Daoy (cell line): ENCODE measurements at places on chromosomes 2 and 18.
A peak's percentile ranks its signal among the peaks of the same experiment; 100 is the strongest.

GRCh38 chr2:53583583-53583982 lies 184.0 kb upstream of the CHAC2 start:
- no peak for DNase-seq

GRCh38 chr2:109392816-109393661 lies 220.7 kb downstream of the SEPTIN10 start:
- no peak for DNase-seq

- DNase-seq = no peak
These were observed 10.1 kb upstream of the STK17B start for GRCh38 chr2:196181484-196181883.

DNA sequence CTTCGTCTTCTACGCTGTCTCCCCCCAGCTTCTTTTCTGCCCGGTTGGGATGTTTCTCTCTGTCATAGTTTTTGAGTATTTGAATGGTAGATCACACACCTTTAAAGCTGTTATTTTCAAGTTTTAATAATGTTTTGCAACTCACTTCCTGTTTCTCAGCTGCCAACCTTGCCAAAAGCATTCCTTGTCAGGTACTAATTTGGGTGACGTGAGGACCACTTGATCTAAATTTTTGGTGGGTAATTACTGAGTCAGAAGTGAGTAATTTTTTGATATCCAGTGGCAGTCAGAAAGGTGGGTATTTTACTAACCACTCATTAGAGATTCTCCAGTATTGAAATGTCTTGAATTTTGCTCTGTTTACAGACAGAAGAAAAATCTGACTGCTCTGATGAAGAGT lies 852.4 kb upstream of the FANCL start:
- DNase-seq = peak; percentile 48

DNA sequence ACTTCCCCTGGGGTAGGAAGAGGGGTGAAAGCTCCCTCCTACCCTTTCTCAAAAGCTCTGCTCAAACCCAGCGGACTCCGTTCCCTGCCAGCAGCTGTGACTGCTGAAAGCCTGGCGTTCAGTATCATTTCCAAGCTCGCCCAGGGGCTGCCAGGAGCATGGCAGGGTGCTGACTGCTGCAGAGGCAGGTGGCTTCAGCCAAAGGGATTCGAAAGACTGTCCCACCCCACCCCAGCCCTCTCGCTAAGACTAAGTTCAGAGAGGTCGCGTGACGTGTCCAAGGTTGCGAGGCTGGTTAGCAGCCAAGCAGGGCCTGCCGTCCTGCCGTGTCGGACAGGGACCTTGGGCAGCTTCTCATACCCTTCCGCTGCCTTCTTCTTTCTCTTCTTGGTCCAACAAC lies 72.3 kb upstream of the RAB12 start:
- DNase-seq = no peak

GRCh38 chr2:134648586-134648985 lies 70.2 kb downstream of the TMEM163 start:
- DNase-seq = no peak

GRCh38 chr18:40120796-40121391 lies 1834.1 kb upstream of the PIK3C3 start:
- no peak for DNase-seq

GRCh38 chr2:98253461-98254070 lies 92.7 kb upstream of the CNGA3 start:
- peak; percentile 4 for DNase-seq

DNA sequence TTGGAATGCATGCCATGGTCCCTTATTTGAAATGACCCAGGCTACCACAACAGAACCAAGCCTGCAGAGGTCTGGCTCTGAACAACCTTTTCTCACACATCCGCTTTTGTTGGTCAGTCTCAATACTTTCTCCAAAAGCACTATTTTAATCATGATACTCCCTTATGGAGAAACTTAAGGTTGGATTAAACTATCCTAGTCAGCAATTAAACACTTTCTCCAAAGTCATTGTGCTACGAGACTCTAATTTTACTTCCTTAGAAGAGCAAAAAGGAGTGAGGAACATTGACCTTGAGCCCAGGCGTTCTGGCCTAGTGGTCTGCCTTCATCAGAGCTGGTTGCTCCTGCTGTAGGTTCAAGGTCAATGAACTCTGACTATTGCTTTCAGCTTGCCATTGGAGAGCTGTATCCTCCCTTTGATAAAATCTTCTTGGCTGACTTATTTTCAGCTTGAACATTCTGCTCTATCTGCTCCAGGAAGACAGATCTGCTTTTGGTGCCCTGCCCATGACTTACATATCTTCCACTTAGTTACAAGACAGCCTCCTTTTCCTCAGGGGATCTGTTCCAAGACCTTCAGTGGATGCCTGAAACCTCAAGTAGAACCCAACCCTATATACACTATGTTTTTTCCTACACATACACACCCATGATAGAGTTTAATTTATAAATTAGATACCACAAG lies 91.2 kb downstream of the NCKAP5 start:
- no peak for DNase-seq

DNA sequence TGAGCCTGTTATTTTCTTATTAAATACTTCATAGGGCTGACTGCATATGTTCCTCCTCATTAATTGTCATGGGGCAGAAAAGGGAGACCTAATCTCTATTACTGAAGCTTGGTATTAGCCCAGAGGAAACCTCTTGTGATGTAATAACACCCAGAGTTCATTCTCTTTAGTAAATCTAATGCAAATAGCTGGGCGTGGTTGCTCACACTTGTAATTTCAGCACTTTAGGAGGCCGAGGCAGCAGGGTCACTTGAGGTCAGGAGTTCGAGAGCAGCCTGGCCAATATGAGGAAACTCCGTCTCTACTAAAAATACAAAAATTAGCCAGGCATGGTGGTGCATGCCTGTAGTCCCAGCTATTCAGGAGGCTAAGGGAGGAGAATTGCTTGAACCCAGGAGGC lies 14.7 kb downstream of the DAW1 start:
- DNase-seq = no peak

DNA sequence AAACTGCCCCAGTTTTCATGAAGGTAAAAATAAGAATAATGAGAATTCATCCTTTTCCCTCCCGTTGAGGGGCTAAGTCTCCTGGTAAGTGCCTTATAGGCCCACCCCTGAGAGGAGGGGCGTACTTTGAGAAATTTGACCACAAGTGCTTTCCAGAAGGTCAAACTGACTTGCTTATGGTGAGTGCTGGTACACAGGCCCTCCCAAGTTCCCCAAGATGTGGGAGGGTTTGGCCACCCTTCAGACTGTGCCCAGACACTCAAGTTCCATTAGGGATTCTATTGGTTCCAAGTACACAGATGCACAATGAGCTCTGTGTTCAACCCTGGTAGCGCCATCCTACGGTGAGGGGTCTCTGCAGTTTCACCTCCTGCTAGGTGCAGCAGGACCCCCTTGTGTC lies 205.1 kb downstream of the CTIF start:
- no peak for DNase-seq

GRCh38 chr2:219344751-219345430 lies 12.3 kb upstream of the RESP18 start:
- DNase-seq = peak; percentile 17

DNA sequence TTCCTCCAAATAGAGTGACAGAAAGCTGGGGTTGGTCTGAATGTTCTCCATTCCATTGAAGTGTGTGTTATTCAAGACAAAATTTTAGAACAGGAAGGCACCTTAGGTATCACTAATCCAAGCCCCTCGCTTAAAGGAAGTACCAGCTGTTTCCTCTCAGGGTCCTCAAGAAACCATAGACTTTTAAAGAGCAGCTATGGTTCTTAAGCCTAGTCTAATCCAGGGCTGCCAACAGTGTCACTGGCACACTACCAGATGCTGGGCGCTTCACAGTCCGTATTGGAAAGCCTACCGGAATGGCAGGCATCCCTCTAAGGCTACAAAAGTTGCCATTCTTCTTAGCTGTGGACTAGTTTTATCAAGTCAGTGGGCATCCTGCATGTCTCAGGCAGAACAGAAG lies 1.9 kb downstream of the NEMP2 start:
- DNase-seq = no peak

DNA sequence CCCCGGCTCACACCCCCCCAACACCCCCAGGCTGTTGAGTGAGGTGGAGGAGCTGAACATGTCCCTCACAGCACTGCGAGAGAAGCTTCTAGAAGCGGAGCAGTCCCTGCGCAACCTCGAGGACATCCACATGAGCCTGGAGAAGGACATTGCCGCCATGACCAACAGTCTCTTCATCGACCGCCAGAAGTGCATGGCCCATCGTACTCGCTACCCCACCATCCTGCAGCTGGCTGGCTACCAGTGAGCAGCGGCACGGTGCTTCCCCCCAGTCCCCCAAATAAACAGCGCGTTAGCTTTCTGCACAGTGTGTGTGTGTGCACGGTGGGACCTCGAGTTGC lies 5.3 kb downstream of the TEKT4 start:
- no peak for DNase-seq

GRCh38 chr2:1546023-1546591 lies 132.8 kb downstream of the TPO start:
- peak; percentile 65 for DNase-seq

DNA sequence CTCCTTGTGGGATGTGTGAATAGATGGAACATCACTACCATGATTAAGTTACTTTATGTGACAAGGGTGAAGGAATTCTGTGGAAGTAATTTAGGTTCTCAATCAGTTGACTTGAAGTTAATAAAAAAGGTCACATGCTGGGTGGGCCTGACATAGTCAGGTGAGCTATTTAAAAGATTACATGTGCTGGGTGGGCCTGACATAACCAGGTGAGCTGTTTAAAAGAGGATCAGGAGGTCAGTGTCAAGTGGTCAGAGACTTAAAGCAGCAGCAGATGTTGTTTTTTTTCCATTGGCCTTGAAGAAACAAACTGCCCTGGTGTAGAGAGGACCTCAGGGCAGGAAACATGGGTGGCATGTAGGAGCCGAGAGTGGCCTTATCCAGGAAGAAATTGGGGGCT lies 3.3 kb downstream of the IL1R2 start:
- no peak for DNase-seq

- no peak for DNase-seq
These were observed 32.9 kb downstream of the CACNB4 start for GRCh38 chr2:152065945-152066344.

- DNase-seq = no peak
These were observed 255.8 kb downstream of the MTX2 start for GRCh38 chr2:176525086-176525485.

DNA sequence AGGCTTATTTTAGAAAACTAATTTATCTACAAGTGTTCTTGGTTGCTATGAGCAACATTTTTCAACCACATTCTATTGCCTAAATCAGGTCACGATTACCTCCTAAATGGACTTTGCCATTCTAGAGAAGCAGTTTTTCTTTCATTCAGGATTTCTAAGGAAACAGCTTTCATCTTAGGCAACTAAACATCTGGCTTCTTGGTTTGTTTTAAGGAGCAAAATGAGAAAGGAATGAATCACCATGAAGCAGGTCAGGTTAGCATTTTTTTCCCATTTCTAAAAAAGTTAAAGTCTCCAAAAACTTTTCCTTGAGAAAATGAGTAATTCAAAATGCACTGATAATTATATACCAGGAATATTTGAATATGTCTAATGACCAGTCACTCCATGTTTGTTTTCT lies 114.8 kb downstream of the GAREM1 start:
- DNase-seq = no peak

DNA sequence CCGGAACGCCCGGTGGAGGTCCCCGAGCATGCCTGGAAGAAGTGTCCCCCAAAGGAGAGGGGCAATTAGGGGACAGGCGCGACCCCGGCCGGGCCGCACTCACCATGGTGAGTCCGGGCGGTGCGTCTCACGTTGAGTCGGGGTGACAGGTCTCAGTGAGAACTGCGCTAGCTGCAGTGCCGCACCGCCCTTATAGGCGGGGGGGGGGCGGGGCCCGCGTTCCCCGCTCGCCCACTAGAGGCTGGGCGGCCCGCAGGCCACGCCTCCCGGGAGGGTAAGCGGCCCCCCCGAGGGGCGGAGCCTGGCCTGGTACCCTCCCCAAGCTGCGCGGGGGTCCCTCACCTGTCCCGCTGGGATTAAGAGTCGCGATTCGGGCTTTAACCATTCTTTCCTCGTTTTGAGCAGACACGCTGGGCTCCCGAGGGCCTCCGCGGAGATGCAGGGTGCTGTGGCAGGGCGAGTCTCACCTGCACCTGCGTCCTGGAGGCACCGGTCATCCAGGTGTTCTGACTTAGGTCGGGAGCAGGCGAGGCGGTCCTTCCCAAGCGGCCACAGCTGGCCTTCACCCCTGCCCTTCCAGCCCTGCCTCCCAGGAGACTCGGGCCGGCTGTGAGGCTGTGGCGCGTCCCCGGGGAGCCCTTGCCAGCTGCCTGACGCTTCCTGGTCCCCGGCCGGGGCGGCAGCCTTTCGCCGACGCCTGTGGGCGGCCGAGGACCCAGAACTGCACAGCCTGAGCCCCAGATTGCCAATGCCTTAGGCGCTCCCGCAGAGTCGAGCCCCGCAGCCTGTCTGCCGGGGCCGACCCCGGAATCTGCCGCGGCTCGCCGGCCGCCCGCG lies at the start of gene TUBA4A:
TUBA4A (minus strand) TSS at position 166 of the 837 bp plus-strand sequence; CDS start at position 106, 60 bp downstream.
- DNase-seq = peak; percentile 87

DNA sequence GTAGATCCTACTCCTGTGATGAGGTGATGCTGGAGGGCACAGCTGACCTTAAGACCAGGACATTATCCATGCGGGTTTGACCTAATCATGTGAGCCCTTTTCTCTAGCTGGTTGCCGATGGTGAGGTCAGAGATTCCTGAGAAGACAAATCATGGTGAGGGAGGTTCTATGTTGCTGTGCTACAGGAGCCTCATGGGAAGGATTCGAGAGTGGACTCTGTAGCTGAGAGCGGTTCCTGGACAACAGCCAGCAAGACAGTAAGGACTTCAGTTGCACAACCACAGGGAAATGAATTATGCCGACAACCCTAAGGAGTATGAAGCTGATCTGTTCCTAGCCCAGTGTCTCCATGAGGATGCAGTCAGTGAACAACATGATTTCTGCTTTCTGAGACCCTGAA lies 80.4 kb downstream of the EPB41L3 start:
- DNase-seq = peak; percentile 65

DNA sequence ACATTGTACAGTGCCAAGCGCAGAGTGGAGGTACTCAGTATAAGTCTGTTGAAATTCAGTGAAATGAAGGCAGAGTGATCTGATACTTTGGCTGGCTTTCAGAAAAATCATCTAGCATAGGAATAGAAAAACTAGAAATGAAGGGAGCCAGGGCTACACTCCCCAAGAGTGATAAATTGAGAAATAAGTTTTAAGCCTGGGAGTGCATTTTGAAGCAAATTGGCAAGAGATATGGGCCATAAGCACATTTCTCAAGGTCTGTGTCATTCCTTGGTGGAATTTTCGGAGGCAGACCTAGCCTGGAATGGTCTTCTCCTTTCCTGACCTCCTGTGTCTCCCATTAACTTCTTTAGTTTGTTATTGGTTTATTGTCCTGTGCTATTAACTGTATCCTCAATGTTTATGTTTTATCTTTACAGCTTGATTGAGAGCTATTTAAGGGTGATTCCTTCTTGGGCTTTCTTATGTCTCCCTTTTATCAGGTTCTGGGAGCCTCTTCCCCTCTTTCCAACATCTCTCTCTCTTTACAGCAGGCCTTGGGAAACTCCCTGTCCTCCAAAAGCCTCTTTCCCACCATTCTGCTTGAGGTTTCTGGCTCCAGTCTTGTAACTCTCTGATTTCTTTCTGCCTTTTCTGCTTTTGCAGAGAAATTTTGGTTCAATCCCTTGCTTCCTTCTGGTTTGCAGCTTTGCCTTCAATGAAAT lies 649.5 kb downstream of the SLC4A3 start:
- DNase-seq = no peak

- no peak for DNase-seq
These were observed 151.2 kb upstream of the HS6ST1 start for GRCh38 chr2:128469875-128470274.

- DNase-seq = peak; percentile 41
These were observed 9.5 kb upstream of the KLHL29 start for GRCh38 chr2:23375448-23375847.
